Small intestine (tissue), 16 donors: ENCODE measurements at places on chromosomes 4 and X.
A peak's percentile ranks its signal among the peaks of the same experiment; 100 is the strongest.

GRCh38 chr4:153166716-153167501 lies 37.3 kb upstream of the TRIM2 start:
- H3K4me3 ChIP-seq, result no peak overlapping the region
- DNase-seq, result no peak
- no peaks in the 10 kb centered on the region for H3K4me1 ChIP-seq
- H3K36me3 ChIP-seq, result no peaks in the 10 kb centered on the region
- no peak overlapping the region for H3K27ac ChIP-seq
- H3K27me3 ChIP-seq, result no peaks in the 10 kb centered on the region

- H3K27ac ChIP-seq, result peak overlapping the region; percentile 69
- no peaks in the 10 kb centered on the region for H3K4me1 ChIP-seq
- no peaks in the 10 kb centered on the region for H3K27me3 ChIP-seq
- DNase-seq, result no peak
- no peaks in the 10 kb centered on the region for H3K36me3 ChIP-seq
Measured at GRCh38 chr4:3042226-3042625, 32.1 kb downstream of the HTT-AS start.

GRCh38 chr4:189129044-189129694 lies 811.5 kb upstream of the FRG1 start:
- no peaks in the 10 kb centered on the region for H3K27me3 ChIP-seq
- H3K27ac ChIP-seq, result no peak overlapping the region
- no peak for DNase-seq
- H3K4me3 ChIP-seq, result no peak overlapping the region
- H3K4me1 ChIP-seq, result no peaks in the 10 kb centered on the region
- H3K36me3 ChIP-seq, result no peaks in the 10 kb centered on the region

DNA sequence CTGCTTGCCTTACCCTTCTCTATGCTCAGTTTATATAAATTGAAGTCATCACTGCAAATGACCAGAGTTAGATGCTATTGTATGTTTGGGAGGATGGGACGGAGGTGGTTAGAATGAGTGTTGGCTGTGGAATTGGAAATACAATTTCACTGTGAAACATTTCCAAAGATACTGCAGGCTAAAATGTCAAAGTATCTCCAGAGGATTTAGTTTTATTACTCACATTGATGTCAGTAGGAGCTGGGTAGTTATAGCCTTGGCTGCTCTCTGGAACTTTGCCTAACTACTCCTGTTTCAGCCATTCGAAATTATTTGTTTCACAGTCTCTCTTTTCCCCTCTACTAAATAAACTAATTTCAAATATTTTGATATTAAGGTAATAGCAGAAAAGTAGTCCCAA lies 92.6 kb upstream of the PPP3CA start:
- no peak overlapping the region for H3K4me3 ChIP-seq
- no peaks in the 10 kb centered on the region for H3K27me3 ChIP-seq
- H3K27ac ChIP-seq, result no peak overlapping the region
- no peaks in the 10 kb centered on the region for H3K36me3 ChIP-seq

- peak; percentile 1 for DNase-seq
- H3K4me1 ChIP-seq, result no peaks in the 10 kb centered on the region
- H3K27me3 ChIP-seq, result peaks cover 25% of the 10 kb centered on the region
- no peaks in the 10 kb centered on the region for H3K36me3 ChIP-seq
- no peak overlapping the region for H3K27ac ChIP-seq
Measured at GRCh38 chrX:21374994-21375707, 933 bp downstream of the CNKSR2 start.
